Hematopoietic multipotent progenitor cell treated with erythropoietin and hydrocortisone succinate and interleukin-3 and kit ligand, for 4 days (in vitro differentiated cells): ENCODE measurements at places on chromosomes 6 and 20.

DNA sequence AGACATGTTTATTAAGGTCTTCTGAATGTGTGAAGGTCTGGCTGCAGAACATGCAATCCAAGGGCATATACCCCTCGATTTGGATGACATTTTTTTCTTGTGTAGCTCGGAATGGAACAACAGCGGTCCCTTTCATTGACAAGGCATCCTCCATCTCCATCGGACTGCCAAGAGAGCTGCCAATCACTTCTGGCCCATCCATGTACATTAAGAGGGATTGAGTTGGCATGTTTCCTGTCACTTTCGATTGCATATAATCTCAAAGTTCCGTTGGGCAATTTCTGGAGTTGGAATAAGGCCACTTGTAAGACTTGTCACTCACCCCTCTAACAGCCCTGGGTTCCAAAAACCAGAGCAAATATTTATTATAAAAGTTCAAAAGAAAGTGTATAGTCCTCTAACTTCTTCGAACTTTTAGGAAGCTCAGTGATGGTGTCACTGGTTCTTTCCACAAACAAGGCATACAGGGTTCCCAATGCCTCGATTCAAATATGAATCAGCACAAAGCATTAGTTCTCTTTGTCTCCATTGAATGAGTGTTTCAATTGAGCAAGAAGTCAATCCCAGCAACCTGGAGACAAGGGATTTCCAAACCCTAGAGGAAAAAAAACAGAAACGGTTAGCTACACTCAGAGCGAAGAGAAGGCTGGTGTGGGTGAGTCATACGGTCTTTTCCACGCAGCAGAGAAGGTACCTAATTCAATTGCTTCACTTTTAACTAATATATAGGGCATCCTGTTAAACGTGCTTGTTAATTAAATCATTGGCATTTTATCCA is 10.9 kb downstream of the ZNF217 start:
- DNase-seq, result no peak

DNA sequence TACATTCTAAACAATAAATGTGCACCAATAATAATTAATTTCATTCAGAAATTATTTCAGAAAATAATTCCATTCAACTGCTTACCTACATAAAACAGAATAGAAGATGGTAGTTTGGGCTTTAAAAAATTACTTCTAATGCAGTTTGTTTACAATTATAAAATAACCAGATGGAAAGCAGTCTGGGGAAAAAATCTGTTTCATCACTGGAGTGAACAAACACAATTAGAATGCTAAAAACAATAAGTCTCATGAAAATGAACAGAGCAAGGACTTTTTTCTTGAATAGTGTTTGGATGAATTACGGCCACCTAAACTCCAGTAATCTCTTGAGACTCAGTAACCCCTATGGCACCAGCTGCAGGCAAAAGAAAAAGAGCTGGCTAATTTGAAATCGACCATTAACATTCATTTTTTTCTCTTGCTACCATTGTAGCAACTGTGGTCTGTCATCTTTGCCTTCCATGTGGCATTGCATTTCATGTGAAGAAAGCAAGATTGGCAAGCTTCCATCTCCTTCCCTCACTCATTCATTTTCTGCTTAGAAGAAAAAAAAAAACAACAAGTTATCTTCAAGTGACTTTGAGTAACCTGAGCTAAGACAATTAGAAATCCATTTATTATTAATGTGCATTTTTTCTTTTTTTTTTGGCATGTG is 88.4 kb upstream of the CEP85L start:
- DNase-seq, result peak; percentile 47

- peak; percentile 20 for DNase-seq
These were observed 77.6 kb upstream of the STXBP5 start for GRCh38 chr6:147126618-147127022.

DNA sequence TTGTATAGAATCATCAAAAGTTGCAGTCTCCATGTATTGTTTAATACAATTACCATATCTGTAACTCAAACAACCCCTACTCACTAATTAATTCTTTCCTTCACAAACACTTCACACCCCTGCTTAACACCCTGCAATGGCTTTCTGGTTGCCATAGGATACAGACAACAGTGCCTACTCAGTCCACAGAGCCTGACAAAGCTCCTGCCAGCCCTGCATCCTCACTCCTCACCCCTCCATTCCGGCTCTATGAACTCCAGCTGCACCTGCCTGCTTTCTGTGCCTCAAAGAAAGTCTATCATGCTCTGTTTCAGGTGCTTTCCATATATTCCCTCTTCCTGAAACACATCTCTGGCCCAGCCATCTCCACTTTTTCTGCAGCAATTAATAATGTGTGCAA is 253.4 kb downstream of the HACE1 start:
- DNase-seq, result no peak

- no peak for DNase-seq
These were observed 6.8 kb upstream of the FASTKD5 start for GRCh38 chr20:3166338-3166912.

GRCh38 chr6:151408858-151409257 is 17.5 kb upstream of the ZBTB2 start:
- no peak for DNase-seq

GRCh38 chr6:45436544-45437438 is 59.1 kb upstream of the SUPT3H start:
- peak; percentile 86 for DNase-seq

DNA sequence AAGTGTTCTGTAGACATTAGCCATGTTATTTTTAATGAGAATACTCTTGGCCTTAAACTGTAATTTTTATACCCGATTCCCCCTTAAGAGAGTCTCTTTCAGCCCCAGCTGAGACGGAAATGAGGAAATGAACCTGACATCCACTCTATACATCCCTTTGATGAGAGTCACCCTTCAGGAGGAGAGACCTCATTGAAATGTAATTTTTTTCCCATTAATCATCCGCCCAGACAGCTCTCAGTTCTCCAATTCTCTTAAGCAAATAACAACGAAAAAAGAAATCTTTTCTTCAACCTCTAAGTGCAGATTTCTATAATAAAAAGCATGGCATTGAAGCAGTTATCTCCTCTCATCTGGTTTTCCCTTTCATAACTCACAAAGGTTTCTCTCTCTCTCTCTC is 243.8 kb upstream of the PMEPA1 start:
- no peak for DNase-seq

- DNase-seq, result no peak
These were observed 101.4 kb upstream of the PDE7B start for GRCh38 chr6:135750081-135750480.

DNA sequence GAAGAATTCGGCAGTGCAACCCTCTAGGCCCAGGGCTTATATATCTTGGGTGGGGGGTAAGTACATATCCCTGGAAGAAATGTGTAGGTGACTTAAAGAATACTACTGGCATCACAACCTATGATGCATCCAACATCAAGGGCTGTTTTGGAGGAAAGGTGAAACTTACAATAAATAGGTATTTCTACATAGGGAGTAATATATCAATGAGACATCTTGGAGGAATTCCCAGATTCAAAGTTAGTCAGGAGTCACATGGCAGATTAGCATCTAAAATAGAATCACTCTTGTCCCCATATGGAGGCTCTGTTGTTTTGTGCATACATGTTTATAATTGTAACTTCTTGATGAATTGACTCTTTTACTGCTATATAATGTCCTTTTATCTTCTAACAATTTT is 375.5 kb downstream of the PAX1 start:
- DNase-seq, result no peak

DNA sequence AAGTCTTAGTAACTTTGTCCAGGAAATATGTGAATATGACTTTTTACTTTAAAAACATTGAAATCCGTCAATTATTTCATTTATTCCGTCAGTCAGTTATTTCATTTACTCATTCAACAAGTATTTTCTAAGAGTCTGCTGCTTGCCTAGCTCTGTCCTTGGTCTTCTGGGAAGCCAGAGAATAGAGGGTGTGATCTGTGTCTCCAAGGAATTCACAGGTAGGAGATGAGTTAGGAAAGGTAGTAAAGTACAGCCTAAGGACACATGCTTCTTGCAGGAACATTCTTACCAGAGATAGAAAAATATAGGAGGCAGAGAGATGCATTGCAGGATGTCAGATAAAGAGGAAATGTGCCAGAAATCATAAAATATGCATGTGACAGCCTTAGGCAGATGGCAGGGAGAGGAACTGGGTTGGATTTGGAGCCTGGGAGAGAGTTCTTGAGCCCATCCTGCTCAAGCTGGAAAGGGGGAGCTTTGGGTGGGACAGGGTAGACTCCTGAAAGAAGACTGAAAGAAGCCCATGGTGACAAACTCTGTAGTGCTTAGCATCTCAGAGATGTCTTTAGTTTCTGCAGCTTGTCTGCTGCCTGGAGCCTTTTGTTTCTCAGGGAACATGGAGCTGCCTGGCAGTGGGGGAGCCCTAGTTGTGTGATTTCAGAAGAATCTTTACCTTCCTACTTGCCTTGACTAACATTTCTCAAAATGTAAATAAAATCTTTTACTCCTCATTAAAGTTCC is 3.5 kb downstream of the SH3BGRL2 start:
- peak; percentile 18 for DNase-seq

- DNase-seq, result no peak
These were observed 121.0 kb downstream of the MRPL14 start for GRCh38 chr6:44006123-44006871.

- no peak for DNase-seq
These were observed 591.4 kb downstream of the RNF144B start for GRCh38 chr6:18978337-18979128.
